ENCODE measurements at places on chromosomes 6 and 20. TPM values are rescaled to one million over a fixed set of nuclear protein-coding genes. Genes with fewer than 3 reads are reported as not detected.

GRCh38 chr20:20711413-20711812, 1.0 kb downstream of the RALGAPA2 start:
- peaks cover 25% of the 10 kb centered on the region for H3K4me1 ChIP-seq
- H3K4me3 ChIP-seq = peak overlapping the region; percentile 80
- no peaks in the 10 kb centered on the region for H3K36me3 ChIP-seq
- H3K27ac ChIP-seq = peak overlapping the region; percentile 45
- no peak for DNase-seq

- peaks cover 28% of the 10 kb centered on the region for H3K27me3 ChIP-seq
- DNase-seq = no peak
- no peak overlapping the region for H3K27ac ChIP-seq
Measured at GRCh38 chr20:38441916-38442315, 6.8 kb upstream of the SNHG17 start.

GRCh38 chr20:6663751-6664388, 103.6 kb upstream of the BMP2 start:
- no peaks in the 10 kb centered on the region for H3K27me3 ChIP-seq
- no peaks in the 10 kb centered on the region for H3K36me3 ChIP-seq
- DNase-seq = no peak
- peaks cover 19% of the 10 kb centered on the region for H3K4me1 ChIP-seq

GRCh38 chr6:37058084-37058586, 52.7 kb downstream of the FGD2 start:
- H3K4me3 ChIP-seq = no peak overlapping the region
- no peaks in the 10 kb centered on the region for H3K27me3 ChIP-seq
- H3K36me3 ChIP-seq = no peaks in the 10 kb centered on the region

GRCh38 chr6:33314943-33315792, 1.3 kb upstream of the TAPBP start:
- peaks cover 16% of the 10 kb centered on the region for H3K36me3 ChIP-seq
- peaks cover 60% of the 10 kb centered on the region for H3K4me1 ChIP-seq
- H3K27ac ChIP-seq = peak overlapping the region; percentile 98
- DNase-seq = no peak
- H3K4me3 ChIP-seq = peak overlapping the region; percentile 94

GRCh38 chr6:158630938-158631616, 13.5 kb downstream of the DYNLT1 start:
- DNase-seq = no peak
- no peaks in the 10 kb centered on the region for H3K27me3 ChIP-seq
- H3K4me1 ChIP-seq = peaks cover 37% of the 10 kb centered on the region
- H3K27ac ChIP-seq = peak overlapping the region; percentile 88
- H3K4me3 ChIP-seq = no peak overlapping the region

DNA sequence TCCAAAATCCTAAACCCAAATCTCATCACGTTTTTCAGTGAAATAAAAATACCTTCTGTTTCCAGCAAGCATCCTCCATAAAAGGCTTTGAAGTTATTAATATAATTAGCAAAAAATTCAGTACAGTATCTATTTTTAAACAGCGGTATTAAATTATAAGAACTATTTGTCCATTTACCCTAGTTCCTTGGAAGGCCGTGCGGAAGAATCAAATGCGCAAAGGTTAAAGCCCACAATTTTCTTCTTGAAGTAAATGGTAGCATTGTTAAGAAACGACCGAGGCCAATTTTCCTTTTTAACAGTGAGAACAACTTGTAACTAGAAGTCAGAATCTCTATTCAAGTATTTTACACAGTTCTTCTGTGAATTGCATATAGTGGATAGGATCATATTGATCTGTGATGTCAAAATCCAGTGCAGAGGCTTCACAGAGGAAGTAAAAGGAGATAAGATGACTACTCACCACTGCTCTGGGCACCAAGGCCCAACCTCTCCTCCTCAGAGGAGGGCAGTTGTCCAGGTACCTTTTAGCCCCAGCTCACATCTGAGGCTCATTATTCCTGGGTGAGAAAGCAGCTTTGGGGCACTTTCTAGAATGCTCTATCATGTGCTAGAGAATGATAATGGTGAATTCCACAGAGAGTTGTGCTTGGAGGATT, 36.3 kb downstream of the TNFAIP3 start:
- H3K4me1 ChIP-seq = peaks cover 27% of the 10 kb centered on the region
- H3K27ac ChIP-seq = no peak overlapping the region
- H3K36me3 ChIP-seq = no peaks in the 10 kb centered on the region
- no peak for DNase-seq
- H3K4me3 ChIP-seq = no peak overlapping the region

DNA sequence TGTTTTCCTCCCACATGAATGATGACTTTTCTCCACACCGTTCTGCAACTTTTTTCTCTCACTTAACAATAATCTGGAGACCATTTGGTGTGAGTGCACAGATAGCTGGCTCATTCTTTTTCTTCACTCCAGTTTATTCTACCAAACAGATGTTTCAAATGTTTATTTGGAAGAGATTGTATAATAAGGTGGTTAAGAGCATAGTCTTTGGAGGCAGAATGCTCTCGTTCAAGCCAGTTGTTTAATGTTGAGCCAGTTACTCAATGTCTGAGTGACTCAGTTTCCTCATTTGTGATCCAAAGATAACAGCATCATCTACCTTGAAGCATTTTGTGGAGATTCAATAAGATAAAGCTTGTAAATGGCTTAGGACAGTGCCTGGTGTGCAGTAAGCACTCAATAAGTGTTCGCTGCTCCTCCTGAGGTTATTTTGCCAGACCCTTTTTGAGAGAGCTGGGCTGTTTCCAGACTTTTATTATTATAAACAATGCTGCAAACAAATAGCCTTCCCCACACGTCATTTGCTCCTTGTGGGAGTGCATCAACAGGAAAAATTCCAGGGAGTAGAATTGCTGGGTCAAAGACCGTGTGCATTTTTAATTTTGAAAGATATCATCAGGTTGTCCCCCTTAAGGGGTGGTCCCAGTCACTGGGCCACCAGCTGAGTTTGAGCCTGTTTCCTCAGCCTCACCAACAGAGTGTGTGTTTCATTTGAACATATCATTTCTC, 70.6 kb downstream of the VEGFA start:
- DNase-seq = no peak
- peaks cover 19% of the 10 kb centered on the region for H3K4me1 ChIP-seq
- H3K36me3 ChIP-seq = no peaks in the 10 kb centered on the region
- no peak overlapping the region for H3K4me3 ChIP-seq
- H3K27ac ChIP-seq = no peak overlapping the region

DNA sequence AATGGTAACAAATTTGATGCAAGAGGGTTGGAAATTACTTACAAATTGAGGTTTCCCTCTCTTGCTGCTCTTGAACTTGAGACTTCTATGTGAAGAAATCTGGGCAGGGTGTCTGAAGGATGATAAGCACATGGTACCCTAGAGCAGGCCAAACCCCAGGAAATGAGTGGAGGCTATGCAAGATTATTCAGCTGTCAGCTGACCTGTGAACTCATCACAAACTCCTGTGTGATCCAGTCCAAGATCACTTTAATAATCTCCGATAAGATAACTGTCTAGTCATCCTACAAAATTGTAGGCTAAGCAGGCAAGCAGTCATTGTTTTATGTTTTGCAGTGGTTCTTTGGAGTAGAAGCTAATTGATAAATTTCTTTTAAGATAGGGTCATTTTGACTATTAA, 213.1 kb downstream of the BTBD3 start:
- DNase-seq = no peak
- no peak overlapping the region for H3K27ac ChIP-seq
- H3K4me1 ChIP-seq = no peaks in the 10 kb centered on the region
- H3K36me3 ChIP-seq = no peaks in the 10 kb centered on the region

The SLC18B1 gene
- 24.2 TPM for total RNA-seq

The ZBTB12 gene
- 37.1 TPM for total RNA-seq

The TBXT gene
- not detected for total RNA-seq

The ULBP3 gene
- 4.3 TPM for total RNA-seq

The TCF21 gene
- 5.0 TPM for total RNA-seq

The NOP56 gene
- total RNA-seq = 275 TPM

The BPIFA1 gene
- not detected for total RNA-seq
